Fibroblast of the aortic adventitia (primary cell): ENCODE measurements at places on chromosomes 1 and 21. TPM values are rescaled to one million over a fixed set of nuclear protein-coding genes. Genes with fewer than 3 reads are reported as not detected.

CA6 gene
- not detected in 2 replicates for total RNA-seq

ANGPTL1 gene
- 6.0 and 6.6 TPM in 2 replicates for total RNA-seq

ZP4 gene
- total RNA-seq = not detected in 2 replicates

ST6GALNAC5 gene
- 0.09 TPM in 1 of 2 replicates, not detected in the other for total RNA-seq
